ENCODE measurements at places on chromosomes 2 and 18.
A peak's percentile ranks its signal among the peaks of the same experiment; 100 is the strongest.

- DNase-seq: no peak
Measured at GRCh38 chr2:20532634-20533437, 86.0 kb downstream of the RHOB start.

DNA sequence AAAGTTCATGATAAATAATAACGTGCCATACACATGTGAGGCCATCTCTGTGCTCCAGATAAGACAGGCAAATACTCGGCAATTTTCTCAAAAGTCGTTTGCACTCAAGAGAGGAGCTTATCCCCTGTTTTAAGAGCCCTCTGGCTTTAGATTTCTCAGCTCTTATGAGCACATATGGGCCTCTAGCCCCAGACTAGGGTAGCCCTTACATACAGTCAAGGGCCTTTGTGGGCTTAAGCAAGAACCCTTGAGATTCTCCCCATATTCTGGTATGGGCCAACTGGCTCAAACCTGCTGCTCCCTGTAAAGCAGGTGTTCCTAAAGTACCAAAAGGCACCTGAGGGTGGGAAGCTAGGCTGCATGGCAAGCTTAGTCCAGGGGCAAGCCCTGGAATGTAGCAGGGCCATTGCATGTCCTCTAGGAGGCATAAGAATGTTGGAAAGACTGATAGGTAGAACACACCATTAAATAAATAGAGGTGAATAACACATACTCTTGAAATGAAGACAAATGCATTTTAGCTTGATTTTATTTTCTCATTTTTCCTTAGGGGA is 66.1 kb downstream of the FASTKD2 start:
- DNase-seq: no peak

- DNase-seq: no peak
Measured at GRCh38 chr18:24989760-24990593, 362.0 kb downstream of the ZNF521 start.

DNA sequence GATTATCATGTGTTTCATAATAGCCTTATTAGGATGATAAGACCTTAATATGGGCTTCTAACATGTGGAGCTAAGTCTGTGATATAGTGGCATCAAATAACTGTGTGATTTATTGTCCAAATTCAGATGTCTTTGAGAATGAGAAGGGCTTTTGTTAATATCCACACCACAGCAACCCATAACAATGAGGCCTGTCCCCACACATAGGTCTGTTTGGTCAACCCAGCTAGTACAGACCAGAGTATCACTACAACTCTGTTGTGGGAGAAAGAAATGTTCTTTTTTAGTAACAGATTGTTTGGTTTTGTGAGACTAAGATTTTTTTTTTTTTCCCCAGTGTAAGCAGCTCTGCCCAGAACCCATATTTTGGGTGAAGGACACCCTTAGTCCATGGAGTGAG is 439.2 kb downstream of the PIK3C3 start:
- DNase-seq: no peak

- no peak for DNase-seq
Measured at GRCh38 chr18:2554696-2555095, 16.6 kb downstream of the METTL4 start.

DNA sequence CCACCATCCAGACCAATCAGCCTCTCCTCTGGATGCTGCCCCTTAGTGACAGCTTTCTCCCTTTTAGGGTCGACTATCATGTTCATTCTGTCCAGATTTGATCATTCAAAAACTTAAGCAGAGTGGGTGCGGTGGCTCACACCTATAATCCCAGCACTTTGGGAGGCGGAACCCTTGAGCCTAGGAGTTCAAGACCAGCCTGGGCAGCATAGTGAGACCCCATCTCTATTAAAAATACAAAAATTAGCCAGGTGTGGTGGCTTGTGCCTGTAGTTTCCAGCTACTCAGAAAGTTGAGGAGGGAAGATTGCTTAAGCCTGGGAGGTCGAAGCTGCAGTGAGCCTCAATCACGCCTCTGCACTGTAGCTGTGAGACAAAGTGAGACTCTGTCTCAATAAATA is 68.3 kb upstream of the ZCCHC2 start:
- DNase-seq: no peak

DNA sequence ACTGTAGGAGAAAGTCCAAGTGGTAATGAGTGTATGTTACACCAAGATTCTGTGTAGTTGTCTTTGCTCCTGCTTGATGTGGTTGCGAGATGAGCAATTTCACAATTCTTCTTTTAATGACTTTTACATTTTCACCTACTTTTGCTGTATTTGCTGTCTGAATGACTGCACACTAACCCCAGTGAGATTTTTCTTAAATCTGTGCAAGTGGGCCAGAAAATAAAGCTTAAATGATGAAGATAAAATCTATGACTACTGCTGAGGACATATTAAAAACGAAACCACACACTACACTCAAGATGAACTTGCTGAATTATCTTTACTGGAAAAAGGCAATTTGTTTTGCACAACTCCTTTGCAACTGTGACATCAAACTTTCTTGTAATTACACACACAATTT is 4.1 kb downstream of the LDAH start:
- no peak for DNase-seq

- no peak for DNase-seq
Measured at GRCh38 chr2:55801436-55801835, 107.8 kb upstream of the PNPT1 start.

- no peak for DNase-seq
Measured at GRCh38 chr18:59049721-59050660, 89.7 kb upstream of the SEC11C start.

GRCh38 chr2:196482119-196483065 is 157.1 kb upstream of the CCDC150 start:
- no peak for DNase-seq

DNA sequence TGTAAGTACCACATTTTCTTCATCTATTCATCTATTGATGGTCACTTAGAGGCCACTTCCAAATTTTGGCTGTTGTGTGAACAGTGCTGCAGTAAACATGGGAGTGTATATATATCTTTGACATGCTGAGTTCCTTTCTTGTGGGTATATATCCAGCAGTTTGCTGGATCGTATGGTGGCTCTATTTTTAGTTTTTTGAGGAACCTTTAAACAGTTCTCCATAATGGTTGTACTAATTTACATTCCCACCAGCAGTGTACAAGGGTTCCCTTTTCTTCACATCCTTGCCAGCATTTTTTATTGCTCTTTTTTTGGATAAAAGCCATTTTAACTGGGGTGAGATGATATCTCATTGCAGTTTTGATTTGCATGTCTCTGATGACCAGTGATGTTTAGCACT is 7.3 kb upstream of the ATP5MC3 start:
- no peak for DNase-seq

DNA sequence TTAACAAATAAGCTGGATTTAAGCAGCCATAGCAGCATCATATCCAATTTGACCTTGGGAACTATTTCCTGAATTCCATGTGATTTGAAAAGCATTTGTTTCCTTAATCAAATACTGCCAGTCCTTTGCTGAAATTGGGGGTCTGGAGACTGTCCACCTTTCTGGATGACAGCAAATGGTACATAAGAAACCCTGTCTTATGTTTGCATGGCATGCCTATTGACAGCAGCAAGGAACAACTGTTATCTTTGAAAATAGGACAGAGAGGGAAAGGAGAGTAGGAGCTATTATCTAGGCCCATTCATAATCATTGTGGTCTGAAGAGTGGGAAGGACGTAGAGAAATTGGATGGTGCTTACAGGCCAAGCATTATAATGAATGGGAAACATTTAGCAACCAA is 129.2 kb upstream of the CTNNA2 start:
- no peak for DNase-seq

- peak; percentile 64 for DNase-seq
Measured at GRCh38 chr2:10514743-10515142, 66.6 kb upstream of the ODC1 start.

DNA sequence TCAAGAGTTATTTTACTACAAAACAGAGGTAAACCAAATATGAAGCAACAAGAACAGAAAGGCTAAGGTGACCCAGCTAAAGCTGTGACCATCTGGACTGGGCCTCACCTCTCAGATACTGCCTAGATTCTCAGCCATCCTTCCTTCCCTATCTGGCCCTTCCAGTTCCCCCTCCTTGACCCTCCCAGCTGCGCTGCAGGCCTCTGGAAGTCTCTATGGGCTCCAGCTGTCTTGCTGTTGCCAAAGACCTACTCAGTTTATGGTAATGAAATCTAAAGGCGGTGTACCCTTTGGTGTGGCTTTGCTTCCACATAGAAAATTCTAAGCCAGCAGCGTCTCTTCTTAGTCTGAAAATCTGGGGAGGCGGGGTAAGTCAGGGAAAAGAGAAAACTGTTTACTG is 55.7 kb downstream of the ARHGEF33 start:
- DNase-seq: no peak

DNA sequence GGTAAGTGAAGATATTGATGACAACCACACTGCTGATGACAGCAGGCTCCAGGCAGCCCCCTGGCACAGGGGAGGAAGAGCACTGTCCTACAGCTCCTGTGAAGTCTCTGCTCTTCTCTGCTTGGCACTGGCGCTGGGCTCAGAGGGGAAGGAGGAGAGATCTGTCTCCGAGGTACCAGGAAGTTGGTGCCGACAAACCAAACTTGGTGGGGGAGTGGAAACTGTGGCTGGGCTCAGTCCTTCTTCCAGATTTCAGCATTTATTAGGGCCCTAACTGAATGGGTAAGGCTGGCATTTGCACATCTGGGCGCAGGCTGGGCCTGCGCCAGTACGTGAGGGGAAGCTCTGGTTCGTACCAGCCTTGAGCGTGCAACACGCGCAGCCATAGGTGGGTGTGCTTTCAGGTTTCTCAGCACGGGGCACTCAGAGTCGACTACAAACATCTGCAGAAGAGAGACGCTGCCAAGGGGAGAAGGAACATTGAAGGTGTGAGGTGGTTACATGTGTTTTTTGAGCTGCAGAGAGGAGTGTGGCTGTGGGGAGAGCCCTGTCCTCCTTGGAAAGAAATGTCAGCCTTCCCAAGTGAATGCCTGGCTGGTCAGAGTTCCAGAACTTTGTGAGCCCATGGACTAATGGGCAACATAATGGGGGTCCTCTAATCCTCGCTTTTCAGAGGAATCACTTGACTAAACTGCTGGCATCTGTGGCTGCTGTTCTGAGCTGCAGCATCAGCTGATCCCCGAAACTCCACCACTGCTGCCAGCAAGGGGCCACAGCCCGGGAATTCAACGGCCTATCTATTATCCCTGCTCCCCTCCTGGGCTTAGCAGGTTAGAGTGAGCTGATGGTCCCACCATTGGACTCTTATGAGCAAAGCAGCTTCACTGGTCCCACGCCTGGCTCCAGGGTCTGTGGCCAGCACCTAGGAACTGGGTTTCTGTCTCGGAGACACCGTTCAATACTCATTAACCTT is 55.2 kb upstream of the SEMA4C start:
- DNase-seq: no peak

GRCh38 chr2:168328421-168328820 is 81.0 kb upstream of the STK39 start:
- DNase-seq: no peak

DNA sequence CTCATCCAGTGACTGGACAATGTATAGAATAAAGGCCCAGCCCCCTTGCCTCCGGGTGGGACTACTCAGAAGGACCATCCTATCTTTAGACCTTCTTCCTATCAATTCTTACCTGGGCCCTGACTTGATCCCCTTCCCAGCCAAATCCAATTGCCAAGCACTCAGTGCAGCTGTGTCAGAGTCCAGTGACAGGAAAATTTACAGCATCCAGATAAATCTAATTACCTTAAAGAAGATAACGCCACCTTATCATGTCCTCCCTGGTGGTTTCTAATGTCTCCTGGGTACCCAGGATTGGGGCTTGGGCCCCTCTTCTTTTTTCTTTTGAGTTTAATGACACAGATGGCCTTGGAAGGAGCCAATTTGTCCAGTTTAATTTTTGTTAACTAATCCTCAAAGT is 19.3 kb downstream of the LHCGR start:
- no peak for DNase-seq

GRCh38 chr2:149184991-149185390 is 145.4 kb upstream of the LYPD6 start:
- DNase-seq: no peak

DNA sequence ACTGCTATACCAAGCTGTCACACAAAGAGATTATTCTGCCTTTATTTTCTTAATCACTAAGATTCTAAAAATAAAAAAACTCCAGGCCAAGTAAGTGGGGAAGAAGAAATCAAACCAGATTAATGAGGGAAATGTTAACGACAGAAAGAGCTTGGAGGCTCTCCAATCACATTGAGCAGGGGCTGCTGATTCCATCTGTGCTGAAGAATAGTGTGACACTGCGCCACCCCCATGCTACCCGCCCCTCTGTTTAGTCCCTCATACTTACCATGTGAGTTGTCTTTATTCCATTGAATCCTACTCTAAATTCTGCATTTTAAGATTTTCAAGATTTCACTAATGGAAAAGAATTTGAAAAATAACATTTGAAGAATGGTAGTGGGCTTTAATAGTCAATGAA is 998.0 kb upstream of the CDH2 start:
- no peak for DNase-seq

DNA sequence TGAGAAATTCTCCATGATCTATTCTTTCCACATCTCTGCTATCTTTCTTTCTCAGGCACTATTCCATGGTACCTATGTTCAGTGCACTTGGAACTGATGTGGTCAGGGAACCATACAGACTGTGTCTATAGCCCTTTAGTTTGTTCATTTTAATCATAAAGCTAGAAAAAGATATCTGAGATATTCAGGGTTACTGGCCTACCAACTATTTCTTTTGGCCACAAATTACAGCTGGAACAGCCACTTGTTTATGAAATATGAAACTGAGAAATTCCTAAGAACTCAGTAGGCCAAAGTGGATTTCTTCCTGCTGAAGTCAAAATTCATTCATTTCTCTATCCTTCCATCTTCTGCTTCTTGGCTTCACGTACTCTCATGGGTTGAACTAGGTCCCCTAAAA is 22.8 kb upstream of the LYPD1 start:
- no peak for DNase-seq

- DNase-seq: no peak
Measured at GRCh38 chr18:5893956-5894610, 1.2 kb downstream of the TMEM200C start.

GRCh38 chr2:73085691-73086090 is 14.2 kb upstream of the SFXN5 start:
- no peak for DNase-seq

- DNase-seq: no peak
Measured at GRCh38 chr2:60735496-60736250, 20.4 kb upstream of the PAPOLG start.

DNA sequence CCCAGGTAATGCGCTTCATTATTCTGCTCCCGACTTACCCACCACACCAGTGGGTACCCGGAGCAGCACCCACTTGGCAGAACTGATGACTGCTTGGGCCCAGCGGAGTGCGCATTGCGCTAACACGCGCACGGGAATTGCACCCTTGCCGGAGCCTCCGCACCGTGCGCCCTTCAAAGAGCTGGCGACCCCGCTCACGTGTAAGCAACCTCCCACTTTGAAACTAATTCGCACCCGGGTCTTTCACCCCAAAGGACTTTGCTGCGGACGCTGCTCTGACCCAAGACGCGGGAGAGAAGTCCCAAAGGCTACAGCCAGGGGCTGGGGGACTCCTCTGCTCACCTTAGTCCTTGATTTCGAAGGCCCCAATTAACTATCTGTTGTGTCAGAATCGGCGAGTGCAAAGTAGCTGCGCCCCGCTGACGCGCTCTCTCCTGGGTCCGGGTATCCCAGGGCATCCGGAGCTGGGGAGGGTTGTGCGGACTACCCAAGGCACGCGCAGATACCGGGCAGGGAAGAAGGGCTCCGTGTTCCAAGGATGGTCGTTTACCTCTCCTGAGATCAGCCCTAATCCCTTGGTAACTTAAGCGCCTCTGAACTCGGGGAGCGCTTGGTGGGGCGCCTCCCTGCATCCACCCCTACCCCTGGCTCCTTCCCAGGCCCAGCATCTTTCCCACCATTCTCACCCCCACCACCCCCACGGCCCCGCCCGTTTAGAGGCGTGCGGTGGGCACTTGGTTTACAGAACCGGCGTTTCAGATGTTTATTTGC is 13.1 kb upstream of the SATB2 start:
- no peak for DNase-seq

GRCh38 chr18:72697706-72698105 is 153.6 kb upstream of the CBLN2 start:
- DNase-seq: no peak
